Cortex of kidney (tissue), 1 donor: ENCODE measurements at places on chromosomes 7 and 10.

DNA sequence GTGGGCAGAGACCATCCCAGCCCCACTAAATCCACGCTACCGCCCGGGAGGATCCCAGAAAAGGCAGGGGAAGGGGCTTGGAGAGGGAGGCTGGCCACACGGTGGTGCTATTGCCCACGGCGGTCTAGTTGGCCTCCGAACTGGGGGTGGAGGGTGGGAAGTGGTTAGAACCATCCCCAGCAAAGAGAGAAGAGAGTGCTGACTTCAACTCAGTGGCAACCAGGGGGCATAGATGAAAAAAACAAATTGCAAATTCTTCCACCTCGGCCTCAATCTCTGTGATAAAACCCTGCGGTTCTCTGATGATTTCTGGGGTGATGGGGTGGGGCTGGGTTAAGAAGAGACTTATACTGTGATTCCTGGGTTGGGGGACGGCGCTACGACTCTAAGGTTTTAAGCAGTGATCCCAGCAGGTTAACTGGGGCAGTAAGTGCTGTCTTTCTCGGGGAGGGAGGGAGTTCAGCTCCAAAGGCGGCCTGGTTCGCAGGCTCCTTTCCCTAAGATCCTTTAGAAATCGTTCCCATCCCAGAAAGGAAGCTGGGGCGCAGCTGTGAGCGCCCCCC, 154.5 kb upstream of the LYZL2 start:
- DNase-seq, result no peak

- no peak for DNase-seq
Observed at GRCh38 chr10:113063043-113063967, 113.3 kb downstream of the TCF7L2 start.

- no peak for DNase-seq
Observed at GRCh38 chr10:33537066-33537465, 202.6 kb upstream of the NRP1 start.

- DNase-seq, result peak; percentile 42
Observed at GRCh38 chr10:122980209-122981065, at the start of gene PSTK. PSTK (plus strand) TSS chr10:122980401; CDS start chr10:122980480, 79 bp downstream.

DNA sequence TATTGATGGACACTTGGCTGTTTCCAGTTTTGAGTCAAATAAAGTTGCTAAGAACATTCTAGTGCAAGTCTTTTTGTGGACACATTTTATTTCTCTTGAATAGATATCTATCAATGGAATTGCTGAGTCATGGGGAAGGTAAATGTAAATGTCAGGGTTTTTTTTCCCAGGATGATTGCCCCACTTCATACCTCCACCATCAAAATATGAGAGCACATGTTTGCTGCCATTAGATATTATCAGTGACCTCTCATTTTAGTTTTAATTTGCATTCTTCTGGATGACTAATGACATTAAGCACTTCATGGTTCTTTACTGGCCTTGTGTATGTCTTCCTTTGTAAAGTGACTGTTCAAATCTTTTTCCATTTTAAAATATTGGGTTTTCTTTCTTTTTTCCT, 45.7 kb downstream of the PAPSS2 start:
- no peak for DNase-seq

GRCh38 chr10:113927440-113927839, 73.0 kb downstream of the NHLRC2 start:
- no peak for DNase-seq

DNA sequence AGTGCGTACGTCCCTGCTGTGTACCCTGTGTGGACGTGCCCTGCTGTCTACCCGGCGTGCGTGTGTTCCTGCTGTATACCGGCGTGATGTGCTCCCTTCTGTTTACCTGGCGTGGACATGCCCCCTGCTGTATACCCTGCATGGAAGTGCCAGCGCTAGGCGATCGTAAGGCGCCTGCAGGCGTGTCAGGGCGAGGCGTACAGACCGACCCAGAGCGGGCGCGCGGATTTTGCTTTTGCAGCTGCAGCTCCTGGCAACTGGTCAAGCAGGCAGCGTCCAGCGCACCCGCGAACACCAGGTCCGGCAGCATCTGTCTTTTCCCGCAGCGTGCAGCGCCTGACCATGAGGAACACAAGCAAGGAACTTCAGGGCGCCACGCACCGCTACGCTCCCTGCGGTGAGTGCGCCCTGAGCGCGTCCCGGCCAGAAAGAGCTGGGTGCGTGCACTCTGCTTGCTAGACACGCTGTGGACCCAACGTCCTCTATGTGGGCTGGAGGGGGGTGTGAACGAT, 680 bp downstream of the C7orf57 start:
- no peak for DNase-seq

GRCh38 chr10:43350686-43351085, 20.8 kb upstream of the FXYD4 start:
- DNase-seq, result no peak

- DNase-seq, result no peak
Observed at GRCh38 chr10:119441151-119441821, 101.2 kb downstream of the RGS10 start.

DNA sequence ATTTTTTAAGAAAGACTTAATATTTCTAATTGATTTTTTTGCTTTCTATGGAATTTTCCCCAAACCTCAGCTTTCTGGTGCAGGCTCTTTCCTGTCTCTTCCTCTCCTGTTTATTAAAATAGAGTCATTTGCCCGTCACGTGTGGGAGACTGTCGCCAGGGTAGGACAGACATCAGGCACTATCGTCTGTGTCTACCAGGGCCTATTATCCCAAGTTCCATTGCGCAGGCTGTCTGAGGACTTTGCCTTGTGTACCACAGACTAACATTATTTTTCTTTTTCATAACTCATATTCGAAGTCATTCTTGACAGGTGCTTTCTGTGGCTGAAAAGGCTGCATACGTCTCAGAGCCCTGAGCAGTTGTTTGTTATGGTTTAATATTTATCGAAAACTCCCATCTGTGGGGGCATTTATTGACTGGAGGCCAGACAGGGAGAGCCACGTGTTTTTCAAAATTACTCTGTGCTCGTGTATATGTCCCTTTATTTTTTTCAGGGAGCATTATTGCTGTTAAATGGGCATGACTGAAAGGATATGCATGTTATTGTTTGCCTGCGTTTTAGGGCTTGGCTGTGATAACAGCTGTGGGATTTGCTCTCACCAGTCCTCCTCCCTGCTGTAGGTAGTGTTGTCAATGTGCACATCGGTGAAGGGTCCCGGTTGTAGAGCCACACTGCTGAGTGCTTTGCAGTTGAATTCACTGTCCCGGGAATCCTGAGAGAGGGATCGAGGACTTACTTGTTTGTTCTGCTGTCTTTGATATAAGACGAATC, 89.8 kb downstream of the CAMK1D start:
- no peak for DNase-seq

DNA sequence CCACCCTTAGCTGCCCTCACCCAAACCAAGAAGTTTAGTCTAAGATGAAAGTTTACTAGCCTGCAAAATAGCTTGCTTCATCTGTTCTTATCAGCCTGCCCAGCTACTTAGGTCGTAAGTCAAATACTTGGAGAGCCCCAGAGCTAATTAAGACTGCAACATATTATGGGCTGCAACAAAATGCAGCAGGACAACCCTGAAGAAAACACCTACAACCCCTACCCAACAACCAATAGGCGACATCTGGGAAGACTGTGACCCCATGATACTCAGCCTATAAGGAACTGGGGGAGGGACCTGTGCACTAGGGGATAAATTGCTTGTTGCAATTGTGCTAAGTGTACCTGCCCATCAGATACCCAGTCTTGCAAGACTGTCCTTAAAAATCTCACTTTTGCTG, 64.1 kb downstream of the LYZL2 start:
- no peak for DNase-seq
